ENCODE measurements at places on chromosomes 6 and 20.

- DNase-seq = no peak
Observed at GRCh38 chr6:66664112-66664511, 957.1 kb upstream of the EYS start.

DNA sequence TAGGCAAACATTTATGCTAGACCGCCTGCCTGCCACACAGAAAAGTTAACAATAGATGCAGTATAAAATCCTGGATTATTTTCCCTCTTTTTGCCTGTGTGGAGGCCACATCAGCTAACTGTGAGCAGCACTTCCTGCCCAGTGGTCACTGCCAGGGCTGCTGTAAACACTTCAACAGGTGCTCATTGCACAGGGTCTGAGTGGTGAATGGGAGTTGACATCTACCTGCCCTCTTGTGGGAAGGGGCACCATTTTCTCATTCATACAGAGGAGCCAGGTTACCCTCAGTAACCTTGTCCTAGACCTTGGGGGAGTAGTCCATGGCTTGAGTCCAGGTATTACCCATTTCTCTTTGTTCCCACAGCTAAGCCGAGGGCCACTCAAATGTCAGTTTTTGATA, 235.3 kb downstream of the TMEM242 start:
- DNase-seq = no peak

GRCh38 chr6:14696367-14696766, 549.5 kb upstream of the JARID2 start:
- no peak for DNase-seq

- peak; percentile 23 for DNase-seq
Observed at GRCh38 chr6:99589290-99589672, 17.4 kb upstream of the PRDM13 start.

DNA sequence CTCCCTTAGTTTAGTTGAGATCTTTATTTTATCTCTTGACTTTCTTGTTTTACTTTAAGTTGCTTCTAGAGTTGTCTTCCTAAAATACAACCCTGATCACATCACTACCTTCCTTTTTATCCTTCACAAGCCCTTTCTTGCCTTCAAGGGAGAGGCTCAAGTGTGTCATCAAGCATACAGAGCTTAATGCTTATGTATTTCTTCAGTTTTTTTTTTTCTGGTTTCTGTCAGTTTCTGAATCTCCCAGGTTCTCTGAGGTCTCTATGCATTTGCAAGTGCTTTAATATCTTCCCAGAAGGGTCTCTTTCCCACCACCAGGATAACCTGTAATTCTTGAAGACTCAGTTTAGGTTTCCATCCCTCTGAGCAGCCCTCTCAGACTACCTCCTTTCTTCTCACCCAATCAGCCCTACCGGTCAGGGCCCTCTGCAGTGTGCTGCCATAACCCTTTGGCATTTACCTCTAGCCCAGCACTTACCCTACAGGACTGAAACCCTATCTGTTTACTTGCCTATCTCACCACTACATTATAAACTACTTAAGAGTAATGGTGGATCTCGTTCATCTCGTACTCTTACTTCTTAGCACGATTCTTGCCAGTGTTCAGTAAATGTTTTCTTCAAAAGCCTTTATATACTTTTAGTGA, 36.9 kb downstream of the EYA4 start:
- DNase-seq = no peak

- no peak for DNase-seq
Observed at GRCh38 chr6:160180706-160181105, 59.1 kb downstream of the SLC22A1 start.

DNA sequence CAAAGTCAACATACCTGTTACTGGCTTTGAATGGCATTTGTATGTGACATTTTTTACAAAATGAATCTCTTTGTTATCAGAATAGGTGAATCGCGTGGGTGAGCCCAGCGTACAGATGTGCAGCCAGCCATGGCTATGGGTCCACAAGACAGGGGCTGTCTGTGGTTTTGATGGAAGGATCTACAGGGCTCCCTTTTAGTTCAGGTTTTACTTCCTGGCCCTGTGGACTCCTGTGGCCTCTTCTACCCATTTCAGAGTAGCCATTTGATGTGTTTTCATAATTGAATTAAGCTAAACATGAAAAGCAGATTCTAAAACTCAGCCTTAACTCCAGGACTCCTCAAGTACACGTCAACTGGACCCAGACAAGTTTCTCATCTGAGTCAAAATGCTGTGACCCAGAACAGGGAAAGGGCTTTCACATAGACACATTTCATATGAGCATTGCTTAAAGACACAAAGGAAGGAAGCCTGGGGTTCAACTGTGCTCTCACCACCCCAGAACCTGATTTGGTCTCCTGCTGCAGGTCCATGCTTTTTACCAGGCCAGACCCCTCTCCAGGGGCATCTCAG, 105.3 kb upstream of the NAA20 start:
- no peak for DNase-seq

DNA sequence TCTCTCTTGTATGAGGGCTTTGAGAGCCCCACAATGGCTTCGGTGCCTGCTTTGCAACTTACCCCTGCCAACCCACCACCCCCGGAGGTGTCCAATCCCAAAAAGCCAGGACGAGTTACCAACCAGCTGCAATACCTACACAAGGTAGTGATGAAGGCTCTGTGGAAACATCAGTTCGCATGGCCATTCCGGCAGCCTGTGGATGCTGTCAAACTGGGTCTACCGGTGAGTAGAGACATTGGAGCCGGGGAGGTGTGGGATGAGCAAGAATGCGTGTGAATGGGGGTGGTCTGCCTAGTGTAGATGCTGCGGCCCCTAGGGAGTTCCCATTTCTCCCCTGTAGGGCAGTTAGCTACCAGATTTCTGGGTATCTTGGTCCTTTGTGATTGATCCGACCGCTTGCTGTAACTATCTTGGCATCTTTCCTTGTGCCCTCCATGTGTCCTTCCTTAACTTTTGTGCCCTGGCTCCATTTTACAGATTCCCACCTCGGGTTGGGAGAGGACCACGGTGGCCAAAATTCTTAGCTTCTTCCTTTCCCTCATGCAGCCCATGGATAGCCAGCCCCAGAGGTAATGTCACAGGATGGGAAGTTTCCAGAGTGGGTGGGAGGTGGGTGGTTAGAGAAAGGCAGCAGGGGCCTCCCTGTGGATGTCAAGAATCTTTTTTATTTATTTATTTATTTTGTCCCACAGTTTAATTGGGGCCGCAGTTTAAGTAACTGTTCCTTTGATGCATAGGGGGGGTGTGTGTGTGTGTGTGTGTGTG, 6.3 kb downstream of the BRD2 start:
- no peak for DNase-seq

- no peak for DNase-seq
Observed at GRCh38 chr20:47989957-47990356, 204.7 kb upstream of the SULF2 start.

DNA sequence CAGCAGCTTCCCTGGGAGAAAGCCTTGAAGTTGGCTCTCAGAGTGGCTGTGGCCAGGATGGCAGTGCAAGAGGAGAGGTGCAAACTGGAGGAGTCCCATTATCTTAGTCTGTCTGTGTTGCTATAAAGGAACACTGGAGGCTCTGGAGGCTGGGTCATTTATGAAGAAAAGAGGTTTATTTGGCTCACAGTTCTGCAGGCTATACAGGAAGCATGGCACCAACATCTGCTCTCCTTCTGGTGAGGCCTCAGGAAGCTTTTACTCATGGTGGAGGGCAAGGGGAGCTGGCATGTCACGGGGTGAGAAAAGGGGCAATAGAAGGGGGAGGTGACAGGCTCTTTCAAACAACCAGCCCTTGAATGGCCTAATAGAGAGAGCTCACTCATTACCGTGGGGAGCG, 47.1 kb downstream of the PSMG4 start:
- DNase-seq = no peak

DNA sequence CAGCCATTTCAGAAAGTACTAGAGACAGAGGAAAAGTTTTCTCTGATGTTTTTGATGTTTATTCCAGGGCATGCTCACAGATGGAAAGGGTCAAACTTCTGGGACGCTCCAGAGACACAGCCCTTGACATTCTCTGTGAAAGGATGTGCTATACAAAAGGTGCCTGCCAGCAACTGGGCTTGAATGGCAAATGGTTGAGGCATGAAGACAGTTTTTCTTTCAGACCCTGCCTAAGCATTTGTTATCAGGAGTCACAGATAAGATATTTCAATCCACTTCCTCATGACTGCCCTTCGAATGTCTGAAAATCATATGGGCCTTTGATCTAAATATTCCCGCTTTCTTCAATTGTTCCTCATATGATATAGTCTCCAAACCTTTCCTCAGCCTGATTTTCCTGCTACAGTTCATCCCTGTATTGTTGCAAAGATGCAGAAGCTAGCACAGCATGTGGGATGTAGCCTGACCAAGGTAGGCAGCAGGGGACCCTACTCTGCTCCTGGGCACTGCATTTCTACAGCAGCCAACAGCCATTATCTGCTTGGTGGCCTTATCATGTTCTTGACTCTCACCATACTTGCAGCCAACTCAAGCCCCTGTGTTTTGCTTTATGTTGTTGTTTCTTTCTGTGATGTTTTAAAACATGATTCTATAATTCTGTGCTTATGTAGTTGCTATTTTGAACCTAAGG, 14.6 kb upstream of the TXLNB start:
- no peak for DNase-seq

DNA sequence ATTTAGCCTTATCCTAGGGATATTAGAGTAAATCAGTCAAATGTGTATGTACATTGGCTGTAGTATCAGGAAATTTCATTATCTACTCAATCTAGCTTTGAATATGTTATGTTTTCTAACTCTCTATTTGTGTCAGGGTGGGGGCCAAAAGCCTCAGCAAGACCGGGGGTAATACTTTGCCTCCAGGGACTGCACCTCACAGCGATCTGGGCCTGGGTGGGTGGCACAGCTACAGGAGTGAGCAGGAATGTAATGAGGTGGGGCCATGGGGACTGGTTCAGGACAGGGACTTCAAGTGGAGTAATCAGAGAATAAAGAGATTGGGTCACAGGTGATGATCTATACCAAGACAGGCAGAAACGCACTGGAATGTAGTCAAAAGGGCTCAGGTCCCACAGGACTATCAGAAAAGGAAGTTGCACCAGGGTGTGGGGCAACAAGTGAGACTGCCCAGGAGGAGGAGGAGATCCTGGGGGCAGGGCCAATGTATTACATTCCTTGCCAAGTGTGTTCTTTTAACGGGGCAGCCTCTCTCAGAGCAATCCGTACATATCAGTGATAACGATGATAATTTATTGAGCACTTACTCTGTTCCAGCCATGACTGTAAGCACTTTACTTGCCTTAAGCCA, 54.0 kb downstream of the PIGU start:
- no peak for DNase-seq

DNA sequence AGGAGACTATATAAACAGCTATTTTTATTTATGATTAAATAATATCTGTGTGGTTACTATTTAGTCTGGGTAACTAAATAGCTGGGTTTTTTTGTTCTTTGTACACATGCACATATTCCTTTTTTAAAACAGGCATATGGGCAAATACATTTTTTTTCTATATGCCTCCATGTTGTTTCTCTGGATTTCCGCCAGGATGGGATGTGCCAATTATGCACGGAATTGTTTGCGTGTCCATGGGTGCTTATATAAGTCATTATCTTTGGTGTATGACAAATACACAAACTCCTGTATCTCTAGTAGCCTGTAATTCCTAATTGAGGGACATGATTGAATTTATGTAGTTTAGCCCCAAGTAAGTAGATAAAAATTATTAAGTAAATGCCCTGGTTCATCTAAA, 226.9 kb downstream of the BCKDHB start:
- peak; percentile 73 for DNase-seq

DNA sequence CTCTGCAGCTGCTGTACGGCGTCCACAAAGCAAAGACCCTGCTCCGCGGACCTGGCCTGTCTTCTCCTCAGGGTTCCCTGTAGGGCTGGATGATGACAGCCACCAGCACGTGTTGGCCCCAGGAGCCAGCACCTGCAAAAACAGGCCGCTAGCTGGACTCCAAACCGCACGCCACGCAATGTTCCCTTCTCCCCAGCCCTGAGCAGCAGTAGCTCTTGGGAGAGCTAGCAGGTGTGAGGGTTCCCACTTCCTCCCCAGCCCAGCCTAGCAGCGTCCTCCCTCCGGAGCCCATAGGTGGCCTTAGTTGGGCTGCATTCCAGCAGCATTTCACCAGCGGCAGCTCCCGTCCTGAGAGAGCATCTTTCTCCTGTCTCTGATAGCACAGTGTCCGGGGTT, 42.3 kb downstream of the DACT2 start:
- no peak for DNase-seq

GRCh38 chr6:1215023-1215422, 96.9 kb upstream of the FOXQ1 start:
- DNase-seq = no peak

- DNase-seq = no peak
Observed at GRCh38 chr6:158506601-158507000, 53.3 kb upstream of the TMEM181 start.

DNA sequence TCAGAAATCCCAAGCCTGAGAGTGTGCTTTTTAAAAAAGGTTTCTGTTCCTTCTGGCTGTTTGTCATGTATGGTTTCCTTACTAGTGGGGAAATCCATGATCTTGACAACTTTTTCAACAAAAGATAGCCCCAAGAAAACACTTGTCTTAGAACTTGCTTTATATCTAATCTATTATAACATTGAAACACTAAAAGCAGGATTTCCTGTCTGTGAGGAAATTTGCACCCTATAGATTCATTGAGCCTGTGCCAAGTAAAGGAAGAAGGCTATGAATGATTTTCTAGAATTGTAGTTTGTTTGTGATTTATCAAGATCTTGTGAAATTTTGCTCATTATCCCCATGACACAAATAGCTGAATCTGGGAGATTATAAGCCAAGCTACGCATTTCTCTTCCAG, 238.6 kb upstream of the RIN2 start:
- no peak for DNase-seq

GRCh38 chr6:45369870-45370269, 7.9 kb downstream of the SUPT3H start:
- DNase-seq = no peak

DNA sequence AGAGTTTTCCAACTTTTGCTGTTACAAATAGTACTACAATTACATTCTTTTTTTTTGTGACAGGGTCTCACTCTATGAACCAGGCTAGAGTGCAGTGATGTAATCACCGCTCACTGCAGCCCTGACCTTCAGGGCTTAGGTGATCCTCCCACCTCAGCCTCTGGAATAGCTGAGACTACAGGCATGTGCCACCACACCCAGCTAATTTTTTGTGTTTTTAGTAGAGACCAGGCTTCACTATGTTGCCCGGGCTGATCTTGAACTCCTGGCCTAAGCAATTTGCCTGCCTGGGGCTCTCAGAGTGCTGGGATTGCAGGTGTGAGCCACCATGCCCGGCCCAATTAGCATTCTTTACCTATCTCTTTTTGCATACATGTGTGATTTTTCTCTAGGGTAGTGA, 12.5 kb downstream of the ATRN start:
- no peak for DNase-seq

DNA sequence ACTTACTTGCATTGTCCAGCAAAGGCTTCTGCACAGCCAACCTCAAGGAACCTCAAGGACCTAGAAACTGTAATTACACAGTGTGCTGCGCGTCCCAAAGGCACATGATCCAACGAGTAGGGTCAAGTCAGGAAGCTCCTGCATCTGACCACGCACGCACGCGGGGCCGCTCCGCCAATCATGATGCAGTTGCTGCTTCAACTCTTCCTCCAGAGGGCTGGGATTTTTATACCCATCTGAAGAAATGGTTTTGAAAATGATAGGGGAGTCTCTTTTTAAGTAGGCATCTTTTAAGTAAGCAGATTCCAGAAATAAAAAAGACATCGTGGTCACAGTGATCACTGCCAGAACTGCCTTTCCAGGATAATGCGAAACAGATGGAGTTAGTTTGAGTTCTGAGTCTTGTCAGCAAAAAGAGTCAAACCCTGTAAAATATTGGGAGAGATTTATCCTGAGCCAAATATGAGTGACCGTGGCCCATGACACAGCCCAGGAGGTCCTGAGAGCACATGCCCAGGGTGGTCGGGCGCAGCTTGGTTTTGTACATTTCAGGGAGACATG, 34.0 kb downstream of the KIF25 start:
- DNase-seq = no peak
